COR-L47 (cell line): ENCODE measurements at places on chromosomes 4 and X.

DNA sequence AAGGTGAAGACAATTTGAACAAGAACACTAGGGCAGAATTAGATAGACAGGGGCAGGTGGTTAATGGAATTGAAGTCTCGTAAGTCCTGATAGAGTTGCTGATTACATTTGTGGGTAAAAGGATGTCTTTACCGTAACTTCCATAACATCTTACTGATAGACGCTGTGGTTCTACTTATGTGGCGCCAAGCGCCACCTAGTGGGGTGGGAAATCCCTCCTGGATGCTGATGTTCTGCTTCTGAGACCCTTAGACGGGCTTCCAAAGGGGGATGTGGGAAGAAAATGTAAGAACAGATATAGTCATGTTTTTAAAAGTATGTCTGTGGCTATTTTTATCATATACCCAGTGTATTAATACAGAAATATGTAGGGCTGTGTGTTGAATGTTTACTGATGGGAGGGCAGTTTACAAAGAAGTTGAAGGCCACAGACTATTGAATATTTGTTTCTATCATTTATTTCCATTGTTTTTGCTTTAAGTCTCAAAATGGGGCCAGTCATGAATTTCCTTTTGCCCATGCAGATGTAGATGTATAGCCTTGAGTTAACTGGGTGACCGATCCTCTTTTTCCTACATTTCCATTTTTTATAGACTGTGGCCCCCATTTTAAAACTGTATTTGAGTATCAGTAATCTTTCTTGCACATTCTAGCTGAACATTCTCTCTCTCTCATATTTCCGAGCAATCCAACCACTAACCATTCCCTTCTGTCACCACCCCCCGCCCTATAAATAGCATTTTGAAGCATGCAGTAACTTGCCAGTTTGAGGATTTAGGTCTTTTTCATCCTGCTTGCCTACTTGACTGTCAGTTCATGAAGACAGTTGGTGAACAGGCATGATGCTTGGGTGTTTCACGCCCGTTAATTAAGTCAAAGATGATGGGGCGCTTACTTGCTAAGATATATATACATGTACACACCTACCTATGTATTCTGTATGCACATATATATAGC lies 12.1 kb upstream of the TLR8 start:
- peak; percentile 9 for DNase-seq

DNA sequence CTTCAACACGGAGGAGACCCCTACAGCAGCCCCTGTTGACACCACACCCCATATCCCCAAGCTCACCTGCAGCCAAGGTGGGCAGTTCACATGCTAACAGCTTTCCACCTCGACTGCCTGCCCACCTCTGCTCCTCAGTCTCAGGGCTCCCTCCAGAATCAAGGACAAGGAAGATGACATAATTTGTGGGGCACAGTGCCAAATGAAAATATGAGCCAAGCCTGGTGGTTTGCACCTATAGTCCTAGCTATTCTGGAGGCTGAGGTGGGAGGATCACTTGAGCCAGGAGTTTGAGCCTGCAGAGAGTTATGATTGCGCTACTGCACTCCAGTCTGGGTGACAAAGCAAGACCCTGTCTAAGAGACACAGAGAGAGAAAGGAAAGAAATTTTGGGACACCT lies 516.3 kb downstream of the BCOR start:
- no peak for DNase-seq

- DNase-seq = no peak
Measured at GRCh38 chr4:102563000-102563399, 61.8 kb downstream of the NFKB1 start.

- DNase-seq = no peak
Measured at GRCh38 chr4:3135155-3136011, 60.9 kb downstream of the HTT start.

DNA sequence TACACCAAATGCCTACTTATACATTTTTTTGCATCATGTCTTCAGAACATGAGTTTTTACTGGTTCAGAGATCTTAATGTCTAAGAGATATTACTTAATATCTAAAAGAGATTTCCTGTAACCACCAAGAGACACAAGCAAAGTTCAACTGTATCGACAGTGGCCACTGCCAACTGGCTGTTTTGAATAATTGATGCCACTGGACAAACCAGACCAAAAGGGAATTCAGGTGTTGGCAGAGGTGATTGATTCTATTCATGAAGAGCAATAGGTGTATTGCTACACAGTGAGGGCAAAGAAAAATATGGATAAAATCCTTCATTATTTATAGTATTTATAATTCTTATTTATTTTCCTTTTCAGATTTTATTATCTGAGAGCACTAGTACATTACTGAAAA lies 58.5 kb upstream of the ANKRD17 start:
- no peak for DNase-seq

DNA sequence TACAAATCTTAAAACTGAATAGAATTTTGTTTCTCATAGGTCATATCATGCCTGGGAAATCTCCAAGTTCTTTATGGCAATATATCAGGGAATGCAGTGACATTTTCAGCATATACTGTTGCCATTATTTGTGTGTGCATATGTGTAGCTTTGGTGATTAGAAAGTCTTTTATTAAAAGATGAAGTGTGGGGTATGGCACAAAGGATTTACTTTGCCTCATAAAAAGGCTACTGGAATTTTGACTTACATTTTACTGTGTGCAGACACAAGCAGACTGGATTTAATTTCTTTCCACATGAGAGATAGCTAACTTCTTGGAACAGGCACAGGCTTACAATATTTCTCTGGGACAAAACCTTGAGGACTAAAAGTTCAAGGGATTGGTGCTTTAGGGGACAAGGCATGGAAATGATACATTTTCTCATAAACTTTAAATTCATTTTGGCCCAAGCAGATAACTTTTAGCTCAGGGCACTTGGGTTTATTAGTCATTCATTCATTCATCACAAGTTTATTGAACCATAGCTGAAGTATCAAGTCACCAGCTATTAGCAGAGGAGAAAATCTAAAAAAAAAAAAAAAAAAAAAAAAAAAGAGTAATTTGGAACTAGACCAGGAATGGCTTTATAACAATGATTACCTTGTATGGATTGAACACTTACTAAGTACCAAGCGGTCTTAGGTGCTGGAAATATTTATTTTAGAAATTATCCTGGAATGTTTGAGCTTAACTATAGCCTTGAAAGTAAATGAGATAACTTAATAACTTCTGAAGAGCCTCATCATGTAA lies 191.5 kb downstream of the SLIT2 start:
- no peak for DNase-seq
